ENCODE measurements at places on chromosomes 5 and 9.

DNA sequence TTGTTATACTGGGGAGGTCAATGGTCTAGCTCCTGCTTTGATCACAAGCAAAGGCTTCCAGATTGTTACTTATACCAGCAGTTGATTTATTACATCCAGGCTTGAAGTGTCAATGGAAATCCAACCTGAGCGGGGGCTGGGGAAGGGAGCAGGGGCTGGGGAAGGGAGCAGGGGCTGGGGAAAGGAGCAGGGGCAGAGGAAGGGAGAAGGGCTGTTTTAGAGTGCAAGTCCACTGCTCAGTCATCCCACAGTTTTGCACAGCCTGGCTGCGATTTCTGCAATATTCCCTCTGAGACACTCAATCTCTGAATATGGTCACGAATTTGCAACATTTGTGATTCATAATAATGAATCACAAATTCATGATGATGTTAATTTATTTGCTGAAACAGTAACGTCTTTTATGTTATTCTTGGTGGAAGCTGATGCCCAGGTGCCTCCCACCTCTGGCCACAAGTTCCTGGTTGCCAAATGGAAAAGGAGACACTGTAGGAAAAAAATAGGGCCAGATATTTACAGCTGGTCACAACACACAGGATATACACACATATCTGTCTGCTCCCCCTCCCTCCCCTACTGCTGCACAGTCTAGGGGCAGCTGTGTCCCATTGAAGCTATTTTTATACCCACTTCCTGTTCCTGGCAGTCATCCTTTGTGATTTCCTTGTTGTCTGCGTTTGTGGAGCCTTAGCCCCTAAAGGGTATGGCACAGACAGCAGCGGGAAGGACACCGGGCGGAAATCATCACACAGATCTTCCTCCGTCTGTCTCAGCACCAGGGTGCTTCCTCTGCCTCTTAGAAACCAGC is 325.1 kb downstream of the GADD45G start:
- no peak for DNase-seq

- no peak for DNase-seq
Measured at GRCh38 chr5:123701511-123702200, 189.7 kb downstream of the CSNK1G3 start.

GRCh38 chr9:116990592-116990991 is 303.5 kb downstream of the TRIM32 start:
- DNase-seq, result no peak

DNA sequence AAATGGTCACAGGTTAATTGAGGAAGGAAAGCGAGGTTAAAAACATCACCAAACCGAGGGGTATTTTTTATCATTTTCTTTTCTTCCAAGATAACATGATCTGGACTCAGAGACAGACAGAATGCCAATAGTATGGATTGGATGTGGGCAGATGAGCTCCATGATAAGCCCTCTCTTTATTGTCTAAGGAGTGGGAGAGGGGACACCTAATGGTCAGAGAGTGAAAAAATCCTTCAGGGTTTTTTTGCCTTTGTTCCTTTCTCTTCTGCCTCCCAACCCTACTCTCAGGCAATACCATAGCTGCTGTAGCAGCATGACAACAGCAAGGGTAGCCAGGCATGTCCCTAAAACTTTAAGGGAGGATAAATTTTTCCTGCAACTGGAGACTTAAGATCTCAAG is 94.7 kb downstream of the DIRAS2 start:
- no peak for DNase-seq

DNA sequence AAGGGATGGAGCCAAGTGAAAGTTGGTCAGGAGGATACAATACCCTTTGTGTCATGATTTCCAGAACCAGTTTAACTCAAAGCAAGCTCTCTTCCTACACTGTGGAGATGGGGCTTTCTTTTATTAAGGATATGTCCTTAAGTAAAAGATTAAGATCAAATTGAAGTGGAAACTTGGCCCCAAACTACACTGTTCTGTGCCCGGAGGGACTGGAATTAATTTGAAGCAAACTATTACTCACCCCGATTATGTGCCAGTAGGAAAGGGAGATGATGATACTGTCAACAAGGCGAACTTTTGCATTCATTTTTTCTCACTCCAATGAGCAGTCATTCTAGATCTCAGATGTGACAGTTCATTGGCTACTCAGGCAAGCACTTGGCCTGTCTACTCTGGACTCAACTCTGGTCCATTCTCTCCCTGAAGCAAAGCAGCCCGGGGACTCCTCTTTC is 186.7 kb downstream of the NTRK2 start:
- no peak for DNase-seq

DNA sequence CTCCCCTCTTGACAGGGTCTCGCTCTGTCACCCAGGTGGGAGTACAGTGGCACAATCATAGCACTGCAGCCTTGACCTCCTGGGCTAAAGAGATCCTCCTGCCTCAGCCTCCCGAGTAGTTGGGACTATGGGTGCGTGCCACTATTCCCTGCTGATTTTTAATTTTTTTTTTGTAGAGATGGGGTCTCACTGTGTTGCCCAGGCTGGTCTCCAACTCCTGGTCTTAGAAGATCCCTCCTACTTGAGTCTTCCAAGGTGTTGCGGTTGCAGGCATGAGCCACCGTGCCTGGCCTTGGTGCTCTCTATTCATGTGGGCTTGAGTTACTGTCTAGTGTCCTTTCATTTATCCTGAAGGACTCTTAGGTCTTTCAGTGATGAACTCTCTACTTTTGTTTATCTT is 24.1 kb downstream of the EHMT1 start:
- DNase-seq, result no peak

- DNase-seq, result peak; percentile 49
Measured at GRCh38 chr5:78985725-78986223, 664 bp upstream of the ARSB start.

- no peak for DNase-seq
Measured at GRCh38 chr5:143543358-143544255, 140.1 kb upstream of the NR3C1 start.

DNA sequence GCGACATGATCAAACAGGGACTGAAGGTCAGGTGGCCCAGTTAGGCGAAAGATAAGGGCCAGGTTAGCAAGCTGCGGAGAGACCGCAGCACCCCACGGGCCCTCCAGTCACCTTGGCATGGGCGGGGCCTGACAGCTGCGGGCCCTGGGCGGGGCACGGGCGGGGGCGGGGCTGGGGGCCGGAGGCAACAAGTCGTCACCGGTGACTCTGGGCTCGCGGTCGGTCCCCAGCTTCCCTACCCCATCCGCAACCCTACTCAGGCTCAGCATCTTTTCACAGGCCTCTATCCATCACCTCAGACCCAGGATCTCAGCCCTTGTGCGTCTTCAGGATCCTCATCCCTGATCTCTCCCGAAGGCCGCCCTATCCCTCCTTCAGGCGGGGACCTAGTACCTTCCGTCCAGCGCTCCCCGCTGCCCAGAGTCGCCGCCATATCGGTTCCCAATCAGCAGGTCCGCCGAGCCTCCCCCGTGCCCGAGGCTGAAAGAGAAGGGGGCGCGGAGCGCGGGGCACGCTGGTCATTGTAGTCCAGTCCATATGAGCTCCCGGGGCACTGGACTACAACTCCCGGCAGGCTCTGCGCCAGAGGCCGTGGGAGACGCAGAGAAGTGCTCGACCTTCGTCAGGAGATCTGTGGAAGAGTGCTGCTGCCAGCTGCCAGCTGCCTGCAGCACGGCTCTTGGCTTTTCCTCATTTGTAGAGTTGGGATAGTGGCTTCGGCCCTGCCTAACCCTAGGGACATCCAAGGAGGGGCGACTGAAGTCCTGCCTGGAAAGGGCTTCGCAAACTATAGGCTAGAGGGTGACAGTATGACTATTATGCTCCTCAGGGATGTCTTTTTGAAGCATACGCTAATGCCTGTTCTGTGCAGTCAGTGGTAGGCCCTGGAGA is at the start of gene DNAJC18:
Gene DNAJC18 (minus strand): TSS at position 513 of the 891 bp plus-strand sequence. CDS start 80 bp downstream, at position 433.
- peak; percentile 97 for DNase-seq

DNA sequence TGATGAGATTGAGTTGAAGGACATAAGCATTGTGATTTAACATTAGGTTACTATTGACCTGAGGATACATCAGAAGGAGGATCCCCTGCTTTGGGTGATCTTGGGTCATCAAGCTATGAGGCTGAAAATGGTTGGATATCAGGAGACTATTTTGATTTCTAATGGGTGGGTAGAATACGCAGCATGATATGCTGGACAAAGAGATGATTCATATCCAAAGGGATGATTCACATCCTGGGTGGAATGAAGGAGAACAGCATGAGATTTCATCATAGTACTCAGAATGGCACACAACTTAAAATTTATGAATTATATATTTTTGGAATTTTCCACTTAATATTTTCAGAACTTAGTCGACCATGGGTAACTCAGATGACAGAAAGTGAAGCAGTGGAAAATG is 1759.5 kb upstream of the C9orf72 start:
- DNase-seq, result no peak

DNA sequence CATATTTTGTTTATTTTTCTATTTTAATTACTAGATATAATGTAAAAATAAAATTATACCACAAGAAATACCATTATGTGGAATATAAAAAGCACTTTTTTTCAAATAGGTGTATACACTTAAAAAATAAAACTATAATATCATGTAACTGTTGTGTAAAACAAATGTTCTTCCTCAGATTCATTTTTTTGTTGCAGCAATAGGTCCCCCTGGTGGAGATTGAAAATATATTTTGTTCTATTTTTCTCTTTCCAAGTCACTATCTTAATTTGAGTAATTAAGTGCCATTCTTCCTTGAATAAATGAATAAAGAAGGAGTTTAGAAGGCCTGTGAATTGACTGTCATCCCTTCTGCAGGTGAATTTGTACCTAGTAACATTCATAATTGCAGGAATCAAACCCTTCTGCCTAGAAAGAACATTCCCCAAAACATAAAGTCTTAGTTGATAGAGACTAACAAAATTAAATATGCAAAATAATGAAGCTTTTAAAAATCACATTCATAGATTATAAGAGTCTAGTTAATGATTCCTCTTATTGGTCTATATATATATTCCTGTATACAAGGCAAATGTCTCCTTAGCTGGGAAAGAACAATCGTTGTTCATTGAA is 23.4 kb downstream of the CETN3 start:
- DNase-seq, result no peak

DNA sequence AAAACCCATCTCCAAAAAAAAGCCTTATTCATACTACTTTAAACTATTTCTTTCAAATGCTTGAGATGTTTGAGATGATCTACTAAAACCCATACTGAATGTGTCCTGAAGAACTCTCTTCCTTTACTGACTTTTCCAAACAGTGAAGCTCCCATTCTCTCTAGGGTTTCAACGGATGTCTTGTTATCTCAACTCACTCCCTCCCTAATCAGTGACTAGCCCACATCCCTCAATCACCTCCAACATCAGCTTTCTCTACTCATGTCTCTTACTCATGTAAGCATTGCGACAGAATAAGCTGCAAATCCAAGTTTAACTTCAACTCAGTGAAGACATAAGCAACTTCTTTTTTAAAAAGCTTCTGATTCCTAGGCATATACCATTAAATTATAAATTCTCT is 42.1 kb downstream of the WDR41 start:
- DNase-seq, result no peak

GRCh38 chr5:17879276-17879675 is 245.0 kb downstream of the TAF11L14 start:
- DNase-seq, result no peak

- DNase-seq, result no peak
Measured at GRCh38 chr5:118981783-118982182, 6.6 kb downstream of the DTWD2 start.

- DNase-seq, result no peak
Measured at GRCh38 chr5:1065891-1066650, 45.8 kb downstream of the SLC12A7 start.

- no peak for DNase-seq
Measured at GRCh38 chr5:14153071-14153864, 10.1 kb downstream of the TRIO start.

DNA sequence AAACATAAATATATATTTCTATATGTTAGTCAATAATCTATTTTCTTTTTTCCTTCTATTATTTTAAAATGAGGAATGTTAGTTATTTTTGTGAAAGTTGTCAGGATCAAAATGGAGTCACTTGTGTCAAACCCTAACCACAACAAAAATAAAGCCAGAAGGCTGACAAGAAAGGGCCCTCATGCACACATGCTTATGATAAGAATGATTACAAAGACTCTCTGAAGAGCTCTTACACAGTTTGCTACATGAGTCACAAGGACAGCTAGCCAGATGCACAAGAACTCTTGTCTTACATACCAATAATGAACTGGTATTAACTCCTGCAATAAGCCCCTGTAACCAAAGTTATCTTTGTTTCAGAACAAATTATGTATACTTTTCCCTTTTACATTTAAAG is 64.7 kb downstream of the GGTA1 start:
- no peak for DNase-seq

DNA sequence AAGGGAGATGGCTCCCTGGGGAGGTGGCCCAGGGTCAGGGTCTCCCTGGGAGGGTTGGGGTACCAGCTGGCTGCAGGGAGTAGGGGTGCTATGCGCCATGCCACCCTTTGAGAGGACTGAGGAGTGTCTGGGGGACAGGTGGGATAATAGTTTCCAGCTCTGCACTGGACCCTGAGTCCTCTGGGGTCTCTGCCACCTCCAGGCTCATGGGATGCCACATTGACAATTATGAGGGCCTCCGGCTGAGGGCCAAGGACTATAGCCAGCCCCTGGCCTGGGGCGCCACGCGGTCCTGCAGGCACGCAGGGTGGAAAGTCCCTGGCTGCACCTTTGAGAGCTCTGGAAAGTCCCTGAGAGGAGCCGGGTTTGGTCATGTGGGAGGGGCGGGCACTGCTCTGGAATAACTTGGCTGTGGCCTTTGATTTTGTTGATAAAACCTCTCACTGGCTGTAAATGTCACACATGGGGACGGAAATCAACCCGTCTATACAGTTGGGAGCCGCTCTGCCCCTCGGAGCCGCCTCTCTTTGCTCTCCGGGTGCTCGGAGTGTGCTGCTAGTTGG is 16.0 kb downstream of the TRAF2 start:
- peak; percentile 86 for DNase-seq

GRCh38 chr5:14506140-14506538 is 75.5 kb upstream of the OTULINL start:
- no peak for DNase-seq

- DNase-seq, result no peak
Measured at GRCh38 chr9:111232997-111233790, 96.8 kb downstream of the OR2K2 start.

DNA sequence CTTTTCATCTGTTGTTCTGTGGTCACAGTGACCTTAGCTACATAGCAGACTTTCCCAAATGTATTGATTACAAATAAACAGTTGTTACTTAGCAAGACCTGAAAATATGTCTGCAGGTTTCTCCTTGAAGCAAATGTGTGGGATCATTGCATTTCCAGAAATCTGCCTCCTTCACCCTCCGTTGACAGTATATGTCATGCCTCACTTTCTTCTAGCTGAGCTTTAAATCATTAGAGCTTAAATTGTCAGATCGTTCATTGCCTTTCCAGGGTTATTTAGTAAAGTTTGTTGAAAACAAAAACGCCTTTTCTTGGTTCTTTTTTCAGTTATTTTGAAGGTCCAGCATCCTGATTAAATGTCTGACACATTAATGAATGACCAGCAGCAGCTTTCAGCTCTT is 2.3 kb upstream of the MAML1 start:
- no peak for DNase-seq

GRCh38 chr5:40798801-40799210 is 632 bp upstream of the PRKAA1 start:
- DNase-seq, result no peak
